ENCODE measurements at places on chromosomes 11 and 22.

DNA sequence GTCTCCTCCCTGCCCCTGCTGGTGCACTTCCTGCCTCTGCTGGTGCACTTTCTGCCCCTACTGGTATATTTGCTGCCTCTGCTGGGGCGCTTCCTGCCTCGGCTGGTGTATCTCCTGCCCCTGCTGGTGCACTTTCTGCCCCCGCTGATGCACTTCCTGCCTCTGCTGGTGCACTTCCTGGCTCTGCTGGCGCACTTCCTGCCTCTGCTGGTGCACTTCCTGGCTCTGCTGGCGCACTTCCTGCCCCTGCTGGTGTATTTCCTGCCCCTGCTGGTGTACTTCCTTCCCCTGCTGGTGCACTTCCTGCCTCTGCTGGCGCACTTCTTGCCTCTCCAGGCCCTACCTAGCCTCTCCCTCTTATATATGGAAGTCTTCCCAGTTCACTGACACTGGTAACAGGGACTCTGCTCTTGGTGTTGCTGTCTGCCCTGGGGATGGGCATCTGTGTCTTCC, 10.1 kb downstream of the MTFP1 start:
- DNase-seq = no peak

GRCh38 chr11:128205796-128206195, 381.6 kb downstream of the ETS1 start:
- DNase-seq = no peak

DNA sequence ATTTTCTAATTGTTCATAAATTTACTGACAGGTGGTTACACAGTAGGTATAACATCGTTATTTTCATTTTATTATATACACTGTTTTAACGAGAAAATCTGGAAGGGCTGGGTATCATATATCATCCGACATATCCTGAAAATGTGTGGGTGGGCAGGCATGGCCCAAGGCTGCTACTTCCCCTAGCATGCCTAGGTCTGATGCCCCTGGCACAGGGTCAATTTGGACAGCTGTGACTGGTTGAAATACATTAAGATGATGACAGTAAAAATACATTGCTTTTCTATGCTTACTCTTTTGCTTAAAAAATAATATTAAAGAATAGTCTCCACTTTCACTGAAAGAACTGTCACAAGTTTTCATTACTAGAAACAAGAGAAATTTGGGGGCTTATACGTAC, 908.8 kb downstream of the OPCML start:
- no peak for DNase-seq

DNA sequence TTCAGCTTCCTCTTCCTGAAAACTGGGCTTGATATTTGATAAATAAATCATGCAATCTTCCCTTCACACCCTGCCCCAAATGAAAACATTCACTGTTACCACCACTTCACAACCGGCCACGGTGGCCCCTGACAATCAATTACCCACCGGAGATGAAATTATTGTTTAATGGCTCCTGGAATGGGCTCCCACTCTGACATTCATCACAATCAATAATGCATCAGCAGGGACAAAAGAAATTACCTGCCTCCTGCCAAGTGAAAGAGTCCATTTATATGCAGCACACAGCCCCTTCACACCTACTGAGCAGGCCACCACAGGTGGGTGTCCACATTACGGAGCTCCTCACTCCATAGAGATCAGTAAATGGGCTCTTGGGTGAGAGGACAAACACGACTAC, 193.5 kb upstream of the SNX19 start:
- DNase-seq = no peak

GRCh38 chr11:122731500-122731913, 76.0 kb downstream of the UBASH3B start:
- no peak for DNase-seq

Data from osteocyte (in vitro differentiated cells).